Sigmoid colon (tissue), 7 donors: ENCODE measurements at places on chromosomes 3 and 15. TPM values are rescaled to one million over a fixed set of nuclear protein-coding genes. Genes with fewer than 3 reads are reported as not detected.
A peak's percentile ranks its signal among the peaks of the same experiment; 100 is the strongest.

DNA sequence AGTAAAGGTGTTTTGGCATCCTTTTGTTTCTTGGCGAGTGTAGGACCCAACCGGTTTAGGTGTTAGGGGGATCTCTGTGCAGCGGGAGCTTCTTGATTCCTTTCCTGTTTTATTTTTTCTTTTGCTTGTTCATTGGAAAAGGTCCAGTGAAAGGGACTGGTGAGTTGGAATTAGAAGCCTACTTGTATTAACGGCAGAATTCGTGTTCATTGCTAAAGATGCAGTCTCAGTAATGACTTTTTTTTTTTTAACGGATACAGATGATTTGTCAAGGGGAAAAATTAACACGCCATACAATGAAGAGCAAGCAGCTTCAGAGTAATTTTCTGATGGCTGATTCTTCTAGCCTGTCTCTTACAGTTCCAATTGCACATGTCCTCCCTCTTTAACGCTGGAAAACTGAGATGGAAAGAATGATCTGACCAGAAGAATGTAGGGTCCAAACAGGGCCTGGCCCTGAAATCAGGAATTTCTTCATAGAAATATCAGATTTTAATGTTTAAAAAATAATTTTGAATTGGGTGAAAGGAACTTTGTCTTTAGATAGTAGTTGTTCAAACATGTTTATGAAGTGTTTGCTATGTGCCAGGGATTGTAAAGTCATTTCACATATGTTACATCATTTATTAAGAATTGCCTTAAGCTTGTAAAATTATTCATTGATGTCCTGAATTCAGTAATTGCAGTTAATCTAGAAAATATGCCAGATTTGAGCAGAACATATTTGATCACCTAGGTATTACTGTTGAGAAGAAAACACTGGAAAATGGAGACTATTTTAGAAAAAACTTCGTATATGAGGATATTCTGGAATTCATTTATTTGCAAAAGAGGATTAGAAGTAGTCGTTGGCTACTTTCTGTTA is 1.4 kb downstream of the MAPK6 start:
- no peak for DNase-seq

- DNase-seq: no peak
Measured at GRCh38 chr3:73107215-73107614, 45.8 kb downstream of the EBLN2 start.

GRCh38 chr3:184457329-184457728 is 77.5 kb downstream of the CHRD start:
- no peak for DNase-seq

The ESYT3 gene
- total RNA-seq: 15.1 TPM

The PLAAT1 gene
- 1.5 TPM for total RNA-seq

DNA sequence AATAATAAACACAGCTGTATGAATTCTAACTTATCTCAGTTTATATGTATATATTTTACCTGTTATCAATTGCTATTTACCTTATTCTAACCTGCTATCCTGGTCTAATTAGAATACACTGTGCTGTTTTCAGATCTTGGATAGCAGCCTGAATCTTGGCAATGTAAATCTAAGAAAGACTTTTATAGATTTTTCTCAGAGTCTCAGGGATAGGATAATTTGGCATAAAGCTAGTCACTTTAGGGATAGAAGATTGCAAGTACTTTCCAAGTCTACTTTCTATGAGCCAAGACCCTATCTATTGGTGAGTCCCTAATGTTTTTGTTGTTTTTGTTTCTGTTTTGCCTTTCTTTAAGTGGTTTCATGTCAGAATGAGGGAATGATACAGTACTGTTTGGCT is 695.7 kb downstream of the NAALADL2 start:
- no peak for DNase-seq

The CILP gene
- total RNA-seq: 26.7 TPM

The SELENOS gene
- 62.1 TPM for total RNA-seq

- no peak for DNase-seq
Measured at GRCh38 chr15:51714911-51715310, 22.5 kb downstream of the LYSMD2 start.

- peak; percentile 78 for DNase-seq
Measured at GRCh38 chr15:29103824-29104565, 165.6 kb downstream of the NSMCE3 start.

DNA sequence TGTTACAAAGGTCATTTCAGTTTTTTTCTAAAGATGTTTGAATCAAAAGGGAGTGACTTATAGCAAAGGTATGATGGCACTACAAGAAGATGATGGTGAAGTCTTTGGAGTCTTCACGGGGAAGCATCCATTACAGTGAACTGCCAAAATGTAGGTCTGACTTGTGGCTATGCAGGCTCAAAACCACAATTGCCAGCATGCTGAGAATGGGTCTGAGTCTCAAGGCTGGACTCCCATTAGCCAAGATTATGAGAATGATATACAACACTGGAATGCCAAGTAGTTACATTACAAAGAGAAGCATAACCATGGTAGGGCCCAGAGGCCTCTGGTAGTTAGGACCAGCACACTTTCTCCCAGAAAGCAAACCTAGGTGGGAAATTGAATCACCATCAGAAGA is 194.2 kb downstream of the MTHFS start:
- no peak for DNase-seq

The AMIGO3 gene
- not detected for total RNA-seq

- no peak for DNase-seq
Measured at GRCh38 chr15:80837006-80837405, 57.8 kb downstream of the CEMIP start.
